Bone marrow (tissue), 2 donors: ENCODE measurements at places on chromosomes 11 and 22.

DNA sequence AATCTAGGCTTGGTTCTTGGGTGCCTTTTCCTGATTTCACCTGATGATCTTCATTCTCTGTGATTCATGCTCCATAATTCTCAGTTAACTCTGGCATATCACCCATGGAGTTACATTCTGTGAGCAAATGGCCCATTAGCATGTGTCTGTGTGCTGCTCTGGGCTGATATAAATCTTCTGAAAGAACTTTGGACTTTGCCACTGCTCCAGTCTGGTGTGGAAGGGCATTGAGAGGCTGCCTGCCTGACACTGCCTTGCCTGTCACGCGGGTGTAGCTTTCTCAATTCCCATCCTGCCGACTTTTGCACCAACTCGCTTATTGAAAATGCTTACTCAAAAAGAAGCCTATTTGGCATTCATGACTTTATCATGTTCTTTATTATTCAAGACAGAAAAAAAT lies 42.2 kb downstream of the FAT3 start:
- DNase-seq: no peak

DNA sequence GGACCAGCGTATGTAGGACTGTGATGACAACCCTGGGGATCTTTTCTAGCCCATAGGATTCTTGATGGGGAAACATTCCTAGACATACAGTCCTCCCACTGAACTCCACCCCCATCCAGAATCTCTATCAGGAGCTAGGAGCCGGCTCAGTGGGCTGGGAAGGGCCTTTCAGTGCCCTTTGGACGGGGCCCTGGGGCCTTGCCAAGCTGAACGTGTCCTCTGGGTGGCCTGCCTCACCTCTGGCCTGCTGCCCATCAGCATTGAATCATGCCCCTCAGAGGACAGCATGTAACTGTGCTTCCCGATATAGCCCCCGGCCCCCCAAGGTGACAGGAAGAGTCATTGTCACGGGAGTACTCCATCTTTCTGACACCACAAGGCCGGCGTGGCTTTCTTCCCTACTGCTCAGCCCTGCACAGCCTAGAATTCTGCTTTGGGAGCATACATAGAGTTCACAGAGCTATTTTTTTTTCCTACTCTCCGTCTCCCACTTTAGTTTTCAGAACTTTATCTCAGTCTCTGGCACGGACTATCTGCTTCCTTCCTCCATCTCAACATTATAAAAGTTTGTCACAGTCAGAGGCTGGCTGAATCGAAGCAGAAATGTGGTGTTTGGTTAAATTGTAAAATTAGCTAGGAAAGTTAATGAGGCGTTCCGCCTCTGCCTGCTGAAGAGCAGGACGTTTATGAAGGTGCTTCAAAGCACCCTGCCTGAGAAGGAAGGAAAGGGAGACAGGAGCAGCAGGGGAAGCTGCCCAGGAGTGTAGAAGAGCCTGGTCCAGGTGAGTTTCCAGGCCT lies 111.9 kb downstream of the ZBTB16 start:
- DNase-seq: no peak

- DNase-seq: no peak
Observed at GRCh38 chr22:36858966-36859365, 1.8 kb upstream of the NCF4 start.

- DNase-seq: no peak
Observed at GRCh38 chr11:67607507-67607906, 771 bp downstream of the NDUFV1 start.

GRCh38 chr11:103936059-103936458 lies 100.4 kb upstream of the DDI1 start:
- no peak for DNase-seq
